AG08395 (cell line): ENCODE measurements at places on chromosomes 7 and 10.
A peak's percentile ranks its signal among the peaks of the same experiment; 100 is the strongest.

- DNase-seq = no peak
These were observed 30.8 kb downstream of the GRID1 start for GRCh38 chr10:86335831-86336230.

GRCh38 chr10:131155876-131156230, 155.7 kb downstream of the TCERG1L start:
- DNase-seq = no peak

- DNase-seq = peak; percentile 93
These were observed 29.8 kb upstream of the GNA12 start for GRCh38 chr7:2873686-2874551.

- DNase-seq = peak; percentile 73
These were observed 28.6 kb downstream of the PDSS1 start for GRCh38 chr10:26725837-26726727.

DNA sequence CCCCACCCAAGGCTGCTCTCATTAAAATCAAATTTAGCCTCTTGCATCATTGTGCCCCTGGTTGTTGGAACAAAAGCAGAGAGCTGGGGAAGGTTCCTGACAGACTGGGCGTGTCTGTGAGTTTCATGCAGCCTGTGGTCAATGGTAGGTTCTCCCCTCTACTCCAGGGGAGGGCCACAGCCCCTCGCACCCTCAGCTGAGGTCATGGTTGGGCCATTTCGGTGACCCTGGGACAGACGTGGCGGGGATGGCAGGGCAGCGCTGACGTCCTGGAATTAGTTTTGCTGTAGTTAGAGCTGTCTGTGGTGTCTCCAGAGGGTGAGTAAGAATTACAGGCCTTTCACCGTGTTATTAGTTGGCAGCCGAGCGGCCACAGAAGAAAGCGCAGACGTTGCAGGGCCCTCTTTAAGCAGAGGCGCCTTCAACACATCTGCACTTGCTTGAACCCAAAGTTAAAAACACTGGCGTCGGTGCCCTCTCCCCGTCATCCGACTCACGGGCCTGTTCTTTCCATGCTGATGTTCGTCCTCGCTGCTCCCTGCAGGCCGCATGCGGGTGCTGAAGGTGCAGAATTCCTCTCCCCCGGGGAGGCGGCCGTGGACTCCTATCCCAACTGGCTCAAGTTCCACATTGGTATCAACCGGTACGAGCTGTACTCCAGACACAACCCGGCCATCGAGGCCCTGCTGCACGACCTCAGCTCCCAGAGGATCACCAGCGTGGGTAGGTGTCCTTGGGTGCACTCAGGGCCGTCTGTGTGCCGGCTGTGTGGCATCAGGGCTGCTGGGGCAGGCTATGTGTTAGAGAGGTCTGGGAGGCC, 2.8 kb downstream of the FAM20C start:
- peak; percentile 70 for DNase-seq

- DNase-seq = no peak
These were observed 109.9 kb downstream of the GLRX3 start for GRCh38 chr10:130246113-130246512.

DNA sequence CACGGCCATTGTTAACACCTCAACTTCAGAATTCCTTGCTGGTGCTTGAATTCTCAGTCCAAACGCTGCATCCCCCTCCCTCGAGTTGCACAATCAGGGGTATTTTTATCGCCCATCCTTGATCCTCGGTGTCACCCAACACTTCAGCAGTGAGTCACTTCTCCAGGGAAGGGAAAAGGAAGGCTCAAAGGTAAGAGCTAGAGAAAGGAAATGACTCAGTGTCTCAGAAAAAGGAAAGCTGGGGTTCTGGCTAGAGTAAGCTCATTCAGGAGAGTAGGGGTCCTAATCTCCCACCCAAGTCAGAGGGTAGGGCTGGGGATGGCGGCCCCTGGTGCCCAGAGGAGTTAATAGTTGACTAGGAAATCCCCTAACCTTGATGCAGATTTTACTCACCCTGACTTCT, 39.8 kb upstream of the TRIM8 start:
- peak; percentile 65 for DNase-seq

DNA sequence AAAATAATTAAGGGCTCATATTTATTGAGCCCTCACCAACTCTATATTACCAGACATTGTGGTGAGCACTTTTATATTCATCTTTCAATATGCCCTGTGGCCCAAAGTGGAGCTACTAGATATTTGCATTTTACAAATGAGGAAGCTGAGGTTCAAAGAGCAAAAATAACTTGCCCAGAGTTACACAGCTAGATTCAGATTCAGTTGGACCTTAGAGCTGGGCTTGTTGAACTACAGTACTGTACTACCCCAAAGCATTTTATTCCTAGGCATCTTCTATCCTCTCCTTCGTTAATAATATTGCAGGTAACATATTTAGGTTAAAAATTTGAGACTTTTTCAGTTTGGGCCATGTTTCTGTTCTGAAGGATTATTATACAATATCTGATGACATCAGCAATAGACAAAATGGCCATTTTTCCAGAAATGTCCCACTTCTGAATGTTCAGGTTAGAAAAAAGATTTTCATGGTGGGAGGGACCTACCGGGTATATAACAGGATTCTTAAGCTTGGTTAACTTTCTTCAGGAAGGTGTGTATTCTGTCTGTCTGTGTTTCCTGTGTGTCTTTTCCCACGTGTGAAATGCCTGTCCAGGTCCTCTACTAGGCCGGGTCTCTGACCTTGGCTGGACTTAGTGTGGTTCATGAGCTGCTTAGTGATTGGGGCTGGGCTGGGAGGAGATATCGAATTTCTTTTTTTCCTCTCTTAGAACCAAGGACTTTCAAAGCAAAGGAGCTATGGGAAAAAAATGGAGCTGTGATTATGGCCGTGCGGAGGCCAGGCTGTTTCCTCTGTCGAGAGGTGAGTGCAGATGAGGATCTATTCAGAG, 13.6 kb downstream of the PRXL2A start:
- no peak for DNase-seq

DNA sequence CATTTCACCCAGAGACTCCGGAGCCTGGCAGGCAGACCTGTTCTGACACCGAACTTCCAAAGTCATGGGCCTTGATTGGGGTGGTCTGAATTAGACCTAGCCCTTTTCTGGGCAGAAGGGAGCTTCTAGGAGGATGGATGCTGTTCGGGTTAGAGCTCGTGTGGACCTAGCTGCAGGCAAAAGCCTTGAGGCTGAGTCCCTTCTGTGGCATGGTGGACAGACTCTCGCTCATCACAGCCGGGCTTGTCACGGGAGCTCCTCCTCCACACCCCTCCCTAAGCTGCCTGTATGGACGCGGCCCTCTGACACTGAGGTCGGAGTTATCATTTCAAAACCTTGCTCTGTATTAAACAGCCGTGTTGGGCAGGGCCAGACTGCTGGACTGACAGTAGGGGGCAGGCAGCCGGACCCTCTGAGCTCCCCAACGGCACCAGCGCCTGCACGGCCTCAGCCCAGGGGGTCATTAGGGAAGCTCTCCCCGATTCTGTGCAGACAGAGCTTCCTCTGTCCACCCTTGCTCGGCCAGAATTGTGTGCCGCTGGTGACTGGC, 2.2 kb downstream of the IRF5 start:
- DNase-seq = no peak

DNA sequence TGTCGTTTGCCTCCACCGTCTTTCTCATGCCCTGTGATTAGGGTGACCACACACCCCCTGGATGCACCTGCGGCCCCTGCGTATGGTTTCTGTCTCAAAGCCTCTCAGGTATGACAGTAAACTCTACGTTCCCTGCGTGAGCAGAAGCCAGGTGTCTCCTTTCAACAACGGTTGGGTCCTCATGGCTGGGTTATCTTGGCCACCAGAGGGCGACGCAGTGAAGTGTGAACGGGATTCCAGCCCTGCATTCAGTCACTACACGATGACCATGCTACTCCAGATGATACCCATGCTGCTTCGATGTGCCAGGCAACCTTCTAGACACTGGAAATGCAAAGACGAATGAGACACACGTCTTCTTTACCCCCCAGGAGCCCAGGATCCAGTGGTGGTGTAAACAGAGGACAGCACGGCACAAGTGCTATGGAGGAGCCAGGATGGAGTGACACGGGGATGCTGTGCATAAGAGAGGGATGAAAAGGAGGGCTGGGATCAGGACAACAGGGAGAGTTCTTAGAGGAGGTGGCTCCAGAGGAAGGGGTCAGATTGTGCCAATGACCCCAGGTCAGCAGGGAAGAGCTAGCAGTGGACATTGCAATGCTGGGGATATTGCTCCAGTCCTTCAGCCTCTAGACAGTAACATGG, 228.1 kb upstream of the PFKP start:
- DNase-seq = no peak

- peak; percentile 50 for DNase-seq
These were observed 18.4 kb upstream of the CCDC71L start for GRCh38 chr7:106679153-106679931.

DNA sequence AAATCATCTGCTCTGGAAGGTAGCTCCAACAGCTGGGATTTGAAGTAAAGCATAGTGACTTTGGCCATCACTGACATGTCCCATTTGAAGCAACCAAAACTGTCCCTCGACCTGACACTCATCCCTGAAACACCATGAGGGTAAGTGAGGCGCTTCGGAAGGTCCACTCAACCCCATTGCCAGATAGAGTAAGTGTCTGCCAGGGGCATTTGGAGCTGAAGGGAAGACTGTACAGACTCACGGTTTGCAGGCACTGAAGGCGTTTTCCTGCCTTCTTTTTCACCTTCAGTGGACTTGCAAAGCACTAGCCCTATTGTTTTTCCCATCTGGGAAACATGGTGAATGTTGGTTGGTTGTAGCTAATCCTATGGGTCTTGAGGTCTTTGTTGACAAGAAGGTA, 57.6 kb downstream of the IKZF1 start:
- no peak for DNase-seq

- DNase-seq = no peak
These were observed 61.2 kb downstream of the PRKCQ start for GRCh38 chr10:6518791-6519429.

GRCh38 chr10:133372507-133372906, 647 bp downstream of the ECHS1 start:
- DNase-seq = no peak

DNA sequence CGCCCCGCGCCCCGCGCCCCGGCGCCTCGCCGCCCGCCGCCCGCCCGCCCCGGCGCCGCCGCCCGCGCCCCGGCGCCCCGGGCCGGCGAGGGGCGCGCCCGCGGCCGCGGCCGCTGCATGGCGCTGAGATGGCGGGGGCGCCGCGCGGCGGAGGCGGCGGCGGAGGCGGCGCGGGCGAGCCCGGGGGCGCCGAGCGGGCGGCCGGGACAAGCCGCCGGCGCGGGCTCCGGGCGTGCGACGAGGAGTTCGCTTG, 174 bp downstream of the ADCY1 start:
- no peak for DNase-seq

DNA sequence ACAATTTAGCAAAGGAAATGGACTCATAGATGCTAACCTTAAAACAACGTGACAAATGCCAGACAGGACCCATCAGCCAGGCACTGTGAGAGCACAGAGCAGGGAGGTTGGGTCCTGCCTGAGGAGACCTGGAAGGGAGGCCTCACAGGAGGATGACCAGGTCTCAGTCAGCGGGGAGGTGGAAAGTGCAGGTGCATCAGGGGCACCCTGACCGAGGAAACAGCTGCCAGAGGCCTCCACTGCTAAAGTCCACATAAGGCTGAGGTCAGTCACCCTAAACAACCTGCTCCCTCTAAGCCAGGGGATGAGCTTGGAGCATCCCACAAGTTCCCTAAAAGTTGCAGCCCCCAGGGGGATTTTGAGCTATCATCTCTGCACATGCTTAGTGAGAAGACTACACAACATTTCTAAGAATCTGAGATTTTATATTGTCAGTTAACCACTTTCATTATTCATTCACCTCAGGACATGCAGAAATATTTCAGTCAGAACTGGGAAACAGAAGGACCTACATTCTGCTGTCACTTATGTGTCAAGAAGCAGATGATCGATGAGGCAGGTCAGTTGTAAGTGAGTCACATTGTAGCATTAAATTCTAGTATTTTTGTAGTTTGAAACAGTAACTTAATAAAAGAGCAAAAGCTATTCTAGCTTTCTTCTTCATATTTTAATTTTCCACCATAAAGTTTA, 157.6 kb upstream of the LANCL2 start:
- DNase-seq = no peak

DNA sequence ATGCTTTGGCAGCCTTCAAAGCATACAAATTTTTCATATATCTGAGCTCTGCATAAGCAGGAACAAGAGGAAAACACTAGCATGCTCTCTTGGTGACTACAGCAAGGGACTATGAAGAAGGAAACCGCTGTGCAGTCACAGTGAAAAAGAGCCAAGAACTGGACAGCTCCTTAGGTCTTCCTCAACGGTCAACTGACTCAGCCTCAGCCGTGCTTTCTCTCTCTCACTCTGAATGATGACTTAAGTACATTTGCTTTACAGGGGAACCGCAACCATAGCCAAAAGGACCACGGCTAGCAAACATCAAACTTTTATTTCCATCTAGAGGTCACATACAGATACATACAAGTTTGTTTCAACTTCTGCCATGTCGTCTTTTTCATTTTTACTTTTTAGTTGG, 69.9 kb downstream of the HYCC1 start:
- DNase-seq = peak; percentile 7

- peak; percentile 78 for DNase-seq
These were observed 68.1 kb upstream of the FOXK1 start for GRCh38 chr7:4613846-4614548.

DNA sequence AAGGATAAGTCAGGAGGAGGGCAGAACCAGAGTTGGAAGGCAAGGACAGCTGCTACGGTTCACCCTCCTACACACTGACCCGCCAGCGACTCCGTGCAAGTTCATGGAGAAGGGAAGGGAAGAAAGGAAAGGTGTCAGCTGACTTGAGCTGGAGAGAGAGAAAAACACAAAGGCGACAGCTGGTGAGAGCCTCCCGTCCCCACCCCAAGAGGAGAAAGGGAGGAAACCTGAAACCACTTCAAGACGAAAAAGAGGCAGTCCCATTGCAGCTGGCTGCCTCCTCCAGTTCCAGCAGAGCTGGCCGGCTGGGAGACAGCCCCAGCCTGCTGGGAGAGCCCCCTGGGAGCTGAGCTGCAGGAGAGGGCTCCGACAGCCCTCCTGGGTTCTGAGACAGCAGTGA, 75.2 kb downstream of the PARD3 start:
- peak; percentile 64 for DNase-seq

DNA sequence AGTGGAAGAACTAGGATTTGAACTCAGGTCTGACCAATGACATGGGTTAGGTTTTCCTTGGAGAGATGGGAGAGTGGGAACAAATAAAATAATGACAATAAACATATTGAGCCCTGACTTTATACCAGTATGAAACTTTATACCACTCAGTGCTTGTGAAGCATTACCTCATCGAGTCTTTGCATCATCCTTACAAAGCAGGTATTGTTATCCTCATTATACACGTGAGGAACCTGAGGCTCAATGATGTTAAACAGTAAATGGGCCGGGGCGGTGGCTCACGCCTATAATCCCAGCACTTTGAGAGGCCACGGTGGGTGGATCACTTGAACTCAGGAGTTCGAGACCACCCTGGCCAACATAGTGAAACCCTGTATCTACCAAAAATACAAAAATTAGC, 47.7 kb downstream of the HHEX start:
- DNase-seq = no peak
